ENCODE measurements at places on chromosomes 11 and 22. TPM values are rescaled to one million over a fixed set of nuclear protein-coding genes. Genes with fewer than 3 reads are reported as not detected.

HDAC10 gene
- 6.2 TPM for polyA plus RNA-seq

PAX6 gene
- not detected for polyA plus RNA-seq

IL18 gene
- 1.1 TPM for polyA plus RNA-seq

KIAA1671 gene
- polyA plus RNA-seq: 4.5 TPM

JAML gene
- polyA plus RNA-seq: 1.4 TPM
